ENCODE measurements at places on chromosomes 3 and 15. TPM values are rescaled to one million over a fixed set of nuclear protein-coding genes. Genes with fewer than 3 reads are reported as not detected.

Gene WDR72
- not detected for total RNA-seq

Gene AHSG
- total RNA-seq, result not detected

Gene MAP1A
- total RNA-seq, result 121 TPM

Gene TIMP4
- 2.4 TPM for total RNA-seq

Gene IL16
- 6.5 TPM for total RNA-seq

Gene RASGRF1
- under 0.01 TPM for total RNA-seq

Gene GNAT1
- total RNA-seq, result not detected

Gene GP5
- 0.36 TPM for total RNA-seq

Measured in osteoblast (primary cell).